Esophagus muscularis mucosa (tissue), 4 donors: ENCODE measurements at places on chromosomes 6 and 20. TPM values are rescaled to one million over a fixed set of nuclear protein-coding genes. Genes with fewer than 3 reads are reported as not detected.
A peak's percentile ranks its signal among the peaks of the same experiment; 100 is the strongest.

DNA sequence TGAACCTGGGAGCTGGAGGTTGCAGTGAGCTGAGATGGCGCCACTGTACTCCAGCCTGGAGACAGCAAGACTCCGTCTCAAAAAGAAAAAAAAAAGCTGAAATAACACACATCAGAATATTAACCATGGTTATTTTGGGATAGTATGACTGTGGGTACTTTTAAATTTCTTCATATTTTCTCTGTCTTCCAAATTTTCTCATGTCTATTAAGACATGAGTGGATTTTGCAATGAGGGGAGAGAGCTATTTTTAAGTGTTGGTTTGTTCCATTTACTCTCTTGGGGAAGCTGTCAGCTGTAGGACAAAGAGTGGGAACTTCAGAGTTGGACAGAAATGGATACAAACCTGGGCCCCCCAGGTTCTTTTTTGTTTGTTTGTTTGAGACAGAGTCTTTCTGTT, 10.3 kb downstream of the ADISSP start:
- peak overlapping the region; percentile 91 for H3K27ac ChIP-seq
- DNase-seq: no peak
- peaks cover 47% of the 10 kb centered on the region for H3K36me3 ChIP-seq
- peaks cover 62% of the 10 kb centered on the region for H3K4me1 ChIP-seq
- no peak overlapping the region for H3K4me3 ChIP-seq
- no peaks in the 10 kb centered on the region for H3K27me3 ChIP-seq

DNA sequence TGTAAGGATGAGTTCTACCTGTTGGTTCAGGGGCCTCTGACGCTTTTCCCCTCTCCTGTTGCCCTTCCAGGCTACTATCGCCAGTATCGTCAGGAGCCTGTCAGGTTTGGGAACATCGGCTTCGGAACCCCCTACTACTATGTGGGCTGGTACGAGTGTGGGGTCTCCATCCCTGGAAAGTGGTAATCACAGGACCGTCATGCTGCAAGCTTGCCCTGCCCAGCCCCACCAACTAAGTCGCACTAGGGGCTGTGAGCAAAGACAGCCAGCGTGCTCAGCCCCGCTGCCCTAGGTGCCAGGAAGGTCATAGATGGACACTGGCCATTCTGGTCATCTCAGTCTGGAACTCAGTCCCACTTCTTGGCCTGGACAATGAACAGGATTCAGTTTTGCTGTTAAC, 102.1 kb downstream of the FNDC1 start:
- no peak overlapping the region for H3K4me3 ChIP-seq
- no peaks in the 10 kb centered on the region for H3K36me3 ChIP-seq
- no peak overlapping the region for H3K27ac ChIP-seq
- H3K4me1 ChIP-seq: no peaks in the 10 kb centered on the region
- DNase-seq: no peak
- H3K27me3 ChIP-seq: no peaks in the 10 kb centered on the region

DNA sequence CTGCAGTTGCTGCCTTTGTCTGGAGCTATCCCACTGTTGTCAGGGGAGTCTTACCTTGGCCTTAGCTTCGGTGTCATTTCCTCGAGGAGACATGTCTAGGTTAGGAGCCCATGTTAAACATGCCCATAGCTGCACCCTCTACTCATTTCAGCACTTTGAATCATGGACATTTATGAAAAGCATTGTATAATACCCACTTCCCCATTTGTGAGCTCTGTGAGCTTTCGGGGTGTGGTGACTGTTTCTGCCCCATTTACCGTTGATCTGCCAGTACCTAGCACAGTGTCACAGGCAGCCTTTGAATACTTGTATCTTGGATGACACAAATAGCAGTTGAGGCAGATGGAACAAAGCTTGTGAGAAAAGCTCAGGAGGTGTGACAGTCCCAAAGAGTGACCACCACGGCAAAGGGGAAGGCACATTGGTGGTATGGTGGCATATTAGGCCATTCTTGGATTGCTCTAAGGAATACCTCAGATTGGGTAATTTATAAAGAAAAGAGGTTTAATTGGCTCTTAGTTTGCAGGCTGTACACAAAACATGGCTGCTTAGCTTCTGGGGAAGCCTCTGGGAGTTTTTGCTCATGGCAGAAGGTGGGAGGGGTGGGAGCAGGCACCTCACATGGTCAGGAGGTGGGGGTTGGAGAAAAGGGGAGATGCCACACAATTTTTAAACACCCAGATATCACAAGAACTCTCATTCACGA, 42.0 kb downstream of the JARID2 start:
- no peak overlapping the region for H3K4me3 ChIP-seq
- no peaks in the 10 kb centered on the region for H3K36me3 ChIP-seq
- no peak for DNase-seq

DNA sequence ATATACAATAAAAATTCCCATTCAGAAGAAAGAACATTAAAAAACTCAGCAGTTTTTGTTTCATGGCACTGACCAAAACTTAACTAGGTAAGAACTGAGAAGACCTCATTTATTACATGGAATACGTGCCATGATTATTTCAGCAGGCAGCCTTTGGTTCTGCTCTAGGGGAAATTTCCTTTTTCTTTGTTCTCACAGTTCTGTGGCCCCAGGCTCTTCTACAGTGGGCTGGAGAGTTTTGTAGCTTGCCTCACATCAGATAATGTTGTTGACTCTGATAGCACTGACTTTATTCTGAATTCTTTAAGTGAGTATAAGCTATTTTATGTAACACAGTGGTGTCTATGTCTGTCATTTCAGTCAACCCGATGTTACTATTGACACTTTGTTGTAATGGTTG, 844.3 kb downstream of the TBC1D32 start:
- no peaks in the 10 kb centered on the region for H3K4me1 ChIP-seq
- no peak overlapping the region for H3K27ac ChIP-seq
- H3K27me3 ChIP-seq: no peaks in the 10 kb centered on the region
- no peak overlapping the region for H3K4me3 ChIP-seq

GRCh38 chr20:62714799-62715198, 6.2 kb downstream of the NTSR1 start:
- no peaks in the 10 kb centered on the region for H3K36me3 ChIP-seq
- H3K4me3 ChIP-seq: no peak overlapping the region
- H3K27ac ChIP-seq: no peak overlapping the region
- H3K27me3 ChIP-seq: peaks cover 13% of the 10 kb centered on the region
- peaks cover 35% of the 10 kb centered on the region for H3K4me1 ChIP-seq

DNA sequence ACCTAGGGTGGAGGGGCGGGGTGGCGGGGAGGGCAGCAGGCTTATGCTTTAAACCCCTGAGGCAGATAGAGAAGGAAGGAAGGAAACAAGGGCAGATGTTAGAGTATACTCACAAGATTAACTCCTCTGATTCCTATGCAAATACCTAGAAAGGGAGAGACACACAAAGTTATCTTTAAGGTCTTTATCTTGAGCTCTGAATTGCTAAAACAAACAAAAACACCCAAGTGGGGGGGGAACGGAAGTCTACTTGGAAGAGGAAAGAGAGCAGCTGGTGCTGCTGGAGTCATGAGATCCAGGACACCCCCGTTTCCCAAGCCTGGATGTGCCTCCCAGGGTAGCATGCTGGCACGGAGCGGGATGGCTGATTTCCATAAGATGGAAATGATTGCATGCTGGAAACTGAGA, 43.4 kb downstream of the PLAGL1 start:
- peaks cover 4% of the 10 kb centered on the region for H3K36me3 ChIP-seq
- H3K27ac ChIP-seq: no peak overlapping the region
- peaks cover 10% of the 10 kb centered on the region for H3K4me1 ChIP-seq
- no peaks in the 10 kb centered on the region for H3K27me3 ChIP-seq

GRCh38 chr20:22619272-22619671, 34.9 kb upstream of the FOXA2 start:
- peaks cover 62% of the 10 kb centered on the region for H3K27me3 ChIP-seq
- no peak overlapping the region for H3K27ac ChIP-seq
- no peaks in the 10 kb centered on the region for H3K4me1 ChIP-seq
- peak; percentile 8 for DNase-seq
- no peaks in the 10 kb centered on the region for H3K36me3 ChIP-seq

Gene WFDC12
- total RNA-seq: not detected

Gene TLDC2
- total RNA-seq: not detected

Gene TAAR5
- total RNA-seq: not detected

GRCh38 chr6:159533568-159533967, 159.5 kb downstream of the SOD2 start:
- H3K27me3 ChIP-seq: no peaks in the 10 kb centered on the region
- H3K4me1 ChIP-seq: peaks cover 8% of the 10 kb centered on the region
- H3K4me3 ChIP-seq: no peak overlapping the region
- H3K27ac ChIP-seq: no peak overlapping the region
- no peak for DNase-seq

DNA sequence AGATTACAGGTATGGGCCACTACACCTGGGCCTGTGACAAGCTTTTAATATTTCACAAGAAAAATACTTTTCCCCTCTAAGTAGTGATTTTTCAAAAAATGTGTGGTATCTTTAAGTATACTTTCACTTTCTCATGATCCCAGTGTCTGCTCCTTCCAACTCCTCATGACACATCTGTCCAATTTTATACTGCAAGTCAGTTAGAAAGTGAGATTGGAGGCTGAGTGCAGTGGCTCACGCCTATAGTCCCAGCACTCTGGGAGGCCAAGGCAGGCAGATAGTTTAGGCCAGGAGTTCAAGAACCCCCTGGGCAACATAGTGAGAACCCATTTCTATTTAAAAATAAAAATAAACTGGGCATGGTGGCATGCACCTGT, 20.2 kb downstream of the PIM1 start:
- H3K27me3 ChIP-seq: no peaks in the 10 kb centered on the region
- H3K4me1 ChIP-seq: peaks cover 5% of the 10 kb centered on the region
- no peak overlapping the region for H3K4me3 ChIP-seq
- no peak overlapping the region for H3K27ac ChIP-seq
- DNase-seq: no peak

GRCh38 chr6:131733376-131734016, 22.7 kb upstream of the CTAGE9 start:
- H3K4me3 ChIP-seq: no peak overlapping the region
- no peaks in the 10 kb centered on the region for H3K4me1 ChIP-seq
- H3K27ac ChIP-seq: no peak overlapping the region
- H3K36me3 ChIP-seq: no peaks in the 10 kb centered on the region

GRCh38 chr6:109059153-109059552, 35.5 kb downstream of the SESN1 start:
- no peak overlapping the region for H3K4me3 ChIP-seq
- no peak for DNase-seq
- peaks cover 78% of the 10 kb centered on the region for H3K4me1 ChIP-seq
- no peaks in the 10 kb centered on the region for H3K27me3 ChIP-seq

DNA sequence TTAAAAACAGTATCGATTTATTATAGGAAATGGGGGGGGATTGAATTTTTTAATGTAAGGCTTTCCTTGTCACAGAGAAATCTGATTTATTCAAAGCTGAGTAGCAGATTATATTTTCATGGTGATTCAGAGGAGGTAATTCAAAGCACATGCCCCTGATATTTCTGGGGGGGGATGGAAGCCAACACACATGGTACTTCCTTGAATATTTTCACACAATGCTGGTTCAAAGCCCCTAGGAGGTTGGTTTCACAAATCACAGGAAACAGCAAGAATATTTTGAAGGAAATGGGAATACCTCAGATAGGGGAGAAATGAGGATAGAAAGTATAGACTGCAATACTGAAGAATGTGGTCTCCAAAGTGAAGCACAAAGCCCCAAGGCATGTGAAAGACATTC, 98.8 kb downstream of the RTN4IP1 start:
- no peak overlapping the region for H3K27ac ChIP-seq
- H3K4me3 ChIP-seq: no peak overlapping the region
- no peaks in the 10 kb centered on the region for H3K36me3 ChIP-seq
- H3K4me1 ChIP-seq: no peaks in the 10 kb centered on the region
- DNase-seq: no peak

Gene C6orf58
- not detected for total RNA-seq

GRCh38 chr20:47850146-47850545, 64.9 kb upstream of the SULF2 start:
- no peak overlapping the region for H3K4me3 ChIP-seq
- H3K27me3 ChIP-seq: no peaks in the 10 kb centered on the region
- H3K4me1 ChIP-seq: no peaks in the 10 kb centered on the region

DNA sequence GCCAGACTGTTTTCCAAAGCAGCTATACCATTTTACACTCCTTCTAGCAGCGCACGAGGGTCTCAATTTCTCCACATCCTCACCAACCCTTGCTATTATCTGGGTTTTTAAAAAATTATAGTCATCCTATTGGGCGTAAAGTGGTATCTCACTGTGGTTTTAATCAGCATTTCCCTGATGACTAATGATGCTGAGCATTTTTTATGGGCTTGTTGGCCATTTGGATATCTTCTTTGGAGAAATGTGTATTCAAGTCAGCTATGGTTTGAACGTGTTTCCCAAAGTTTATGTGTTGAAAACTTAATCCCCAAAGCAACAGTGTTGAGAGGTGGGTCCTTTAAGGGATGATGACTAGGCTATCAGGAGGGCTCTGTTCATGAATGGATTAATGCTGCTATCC, 6.7 kb downstream of the MCUR1 start:
- H3K36me3 ChIP-seq: peaks cover 35% of the 10 kb centered on the region
- H3K27ac ChIP-seq: no peak overlapping the region
- H3K27me3 ChIP-seq: no peaks in the 10 kb centered on the region
- peaks cover 25% of the 10 kb centered on the region for H3K4me1 ChIP-seq

- H3K36me3 ChIP-seq: no peaks in the 10 kb centered on the region
- H3K27me3 ChIP-seq: no peaks in the 10 kb centered on the region
- H3K4me1 ChIP-seq: no peaks in the 10 kb centered on the region
Measured at GRCh38 chr20:64113796-64114355, 6.5 kb upstream of the NPBWR2 start.

DNA sequence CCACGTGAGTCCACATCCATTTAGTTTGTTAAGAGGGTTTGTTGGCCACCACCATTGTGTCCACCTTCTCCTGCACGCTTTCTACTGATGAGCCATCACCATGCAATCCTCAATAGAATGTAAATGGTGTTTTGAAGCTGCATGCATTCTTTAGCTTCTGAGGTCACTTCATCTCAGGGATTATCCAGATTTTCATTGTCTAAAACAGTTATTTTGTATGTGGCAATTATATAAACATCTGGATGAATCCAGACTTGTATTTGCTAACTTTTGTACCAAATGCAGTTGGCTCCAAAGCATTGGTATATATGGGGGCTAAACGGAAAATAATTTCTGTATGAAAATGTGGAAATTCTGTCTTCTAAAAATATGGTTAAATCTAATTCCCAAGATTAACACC, 231.2 kb upstream of the ARID1B start:
- H3K27ac ChIP-seq: no peak overlapping the region
- no peaks in the 10 kb centered on the region for H3K36me3 ChIP-seq
- H3K4me3 ChIP-seq: no peak overlapping the region
- no peaks in the 10 kb centered on the region for H3K4me1 ChIP-seq
- H3K27me3 ChIP-seq: no peaks in the 10 kb centered on the region

DNA sequence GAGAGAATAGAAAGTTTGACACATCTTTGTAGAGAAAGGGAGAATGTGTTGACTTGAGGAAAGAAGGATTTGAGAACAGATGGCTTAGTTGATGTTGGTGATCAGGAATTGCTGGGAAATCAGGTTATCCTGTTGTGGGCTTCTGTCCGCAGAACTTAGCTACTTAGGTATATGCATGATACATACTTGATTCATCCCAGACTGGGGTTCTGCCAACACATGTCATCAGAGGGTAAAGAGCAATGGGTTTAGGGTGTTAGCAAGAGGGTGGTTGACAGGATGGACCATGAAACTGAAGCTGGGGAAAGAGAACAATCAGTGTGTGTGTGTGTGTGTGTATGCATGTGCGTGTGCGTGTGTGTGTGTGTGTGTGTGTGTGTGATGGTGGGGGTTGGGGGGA, 50.6 kb upstream of the NELFCD start:
- peak; percentile 34 for DNase-seq
- no peak overlapping the region for H3K4me3 ChIP-seq
- H3K27ac ChIP-seq: no peak overlapping the region
- no peaks in the 10 kb centered on the region for H3K36me3 ChIP-seq
- no peaks in the 10 kb centered on the region for H3K27me3 ChIP-seq
